ENCODE measurements at places on chromosomes 1 and 21.

DNA sequence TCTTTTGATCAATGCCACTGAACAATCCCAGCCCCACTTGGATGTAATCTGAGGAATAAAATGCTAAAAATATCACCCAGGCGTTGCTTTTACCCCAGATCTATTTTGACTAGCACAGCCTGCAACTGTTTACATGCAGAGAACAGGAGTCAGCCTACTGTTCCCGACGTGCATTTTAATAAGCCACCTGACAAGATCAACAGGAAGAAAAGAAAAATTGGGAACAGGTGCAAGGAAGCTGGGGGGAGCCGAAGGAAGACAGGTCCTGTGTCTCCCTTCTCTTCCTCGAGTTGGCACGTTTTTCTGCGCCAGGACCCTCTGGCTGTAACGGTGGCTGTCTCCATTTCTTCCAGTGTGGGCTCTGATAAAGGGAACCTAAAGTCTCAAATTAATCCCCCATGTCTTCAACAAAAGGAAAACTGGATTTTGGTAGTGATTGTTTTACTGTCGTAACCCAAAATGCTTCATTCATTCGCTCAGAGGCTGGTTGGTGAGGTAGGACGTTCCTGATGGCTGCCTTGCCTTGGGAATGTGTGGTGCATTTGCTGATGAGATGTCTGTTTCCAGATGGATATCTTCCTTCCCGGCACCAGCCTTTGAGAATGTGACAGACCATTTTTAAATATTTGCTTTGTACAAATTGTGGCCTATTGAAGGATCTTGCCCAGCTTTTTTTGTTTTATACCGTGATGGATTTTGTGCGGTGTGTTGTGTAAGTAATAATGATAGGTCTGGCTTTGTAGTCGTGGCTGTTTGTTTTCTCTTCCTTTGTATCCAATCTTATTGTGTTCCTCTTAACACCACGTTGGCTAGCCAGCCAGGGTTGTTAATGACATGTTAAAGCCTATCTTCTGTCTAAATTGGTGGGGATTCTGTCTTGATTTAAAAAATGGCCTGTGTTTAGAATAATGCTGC lies 117.5 kb downstream of the C1orf21 start:
- DNase-seq: no peak

DNA sequence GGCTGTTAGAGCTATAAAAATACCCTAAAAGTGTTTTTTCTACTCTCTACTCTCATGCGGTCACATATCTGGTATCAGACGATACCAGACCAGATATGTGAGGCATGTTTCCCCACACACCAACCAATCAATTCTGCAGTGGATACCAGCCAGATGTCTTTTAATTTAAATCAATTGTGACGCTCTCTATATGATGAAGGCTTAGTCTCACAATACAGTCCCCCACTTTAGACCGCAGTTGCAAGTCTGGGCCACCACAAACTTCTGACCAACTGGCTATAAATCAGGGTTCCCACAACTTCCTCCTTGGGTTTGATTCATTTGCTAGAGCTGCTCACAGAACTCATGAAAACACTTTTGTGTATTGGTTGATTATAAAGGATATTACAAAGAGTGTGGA lies 586.1 kb upstream of the ZP4 start:
- DNase-seq: no peak

GRCh38 chr21:40143822-40144525 lies 276.7 kb downstream of the PCP4 start:
- DNase-seq: peak; percentile 33

DNA sequence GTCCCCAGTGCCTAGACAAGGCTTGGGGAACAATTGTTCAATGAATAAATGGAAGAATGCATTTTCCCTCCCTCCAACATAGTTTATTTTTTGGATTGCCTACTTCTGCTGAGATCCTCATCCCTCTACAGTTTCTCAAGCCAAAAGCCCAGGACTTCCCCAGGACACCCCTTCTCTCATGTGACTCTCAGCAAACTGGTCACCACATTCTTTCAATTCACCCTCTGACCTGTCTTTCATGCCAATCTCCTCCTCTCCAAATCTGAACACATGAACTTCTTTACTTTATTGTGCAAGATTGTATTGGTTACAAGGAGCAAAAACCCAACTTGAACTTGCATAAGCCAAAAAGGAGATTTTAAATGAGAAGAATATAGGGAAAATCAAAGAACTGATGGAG lies 103.2 kb upstream of the JUN start:
- DNase-seq: no peak

GRCh38 chr1:171468120-171468750 lies 17.1 kb upstream of the PRRC2C start:
- DNase-seq: peak; percentile 21

GRCh38 chr1:220500372-220500771 lies 27.6 kb upstream of the MARK1 start:
- no peak for DNase-seq

GRCh38 chr1:151855933-151856332 lies 2.4 kb upstream of the THEM5 start:
- DNase-seq: no peak

DNA sequence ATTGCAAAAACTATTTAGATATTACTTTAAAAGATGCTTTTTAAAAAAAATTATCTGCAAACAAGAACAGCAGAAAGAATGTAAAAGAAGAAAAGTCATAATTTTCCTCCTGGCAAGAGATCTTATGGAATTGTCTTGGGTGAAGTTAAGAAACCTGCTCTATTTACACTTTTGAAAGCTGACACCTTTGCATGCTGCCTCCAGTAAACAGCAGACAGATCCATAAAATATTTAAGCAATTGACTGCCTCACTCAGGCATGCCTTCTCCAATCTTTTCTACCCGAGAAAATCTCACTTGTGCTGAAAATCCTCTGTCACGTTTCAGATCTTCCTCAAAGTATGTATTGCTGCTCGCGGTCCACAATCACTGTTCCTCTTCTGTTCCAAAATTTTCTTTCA lies 107.9 kb upstream of the ZP4 start:
- no peak for DNase-seq

- no peak for DNase-seq
These were observed 698.0 kb upstream of the RGS18 start for GRCh38 chr1:191460234-191460633.

- no peak for DNase-seq
These were observed 44.6 kb downstream of the ZSCAN20 start for GRCh38 chr1:33516891-33517567.

- DNase-seq: no peak
These were observed 5.9 kb downstream of the SDF4 start for GRCh38 chr1:1225913-1226312.

GRCh38 chr1:119004781-119005180 lies 16.6 kb upstream of the TBX15 start:
- no peak for DNase-seq

- DNase-seq: peak; percentile 41
These were observed 41.2 kb upstream of the ROR1 start for GRCh38 chr1:63732666-63733065.

- DNase-seq: peak; percentile 51
These were observed 19.8 kb downstream of the ERRFI1 start for GRCh38 chr1:8006037-8006963.

- DNase-seq: no peak
These were observed 38.6 kb downstream of the GPR3 start for GRCh38 chr1:27430903-27431600.

- DNase-seq: no peak
These were observed 88.3 kb downstream of the KCNJ6 start for GRCh38 chr21:37827913-37828312.

DNA sequence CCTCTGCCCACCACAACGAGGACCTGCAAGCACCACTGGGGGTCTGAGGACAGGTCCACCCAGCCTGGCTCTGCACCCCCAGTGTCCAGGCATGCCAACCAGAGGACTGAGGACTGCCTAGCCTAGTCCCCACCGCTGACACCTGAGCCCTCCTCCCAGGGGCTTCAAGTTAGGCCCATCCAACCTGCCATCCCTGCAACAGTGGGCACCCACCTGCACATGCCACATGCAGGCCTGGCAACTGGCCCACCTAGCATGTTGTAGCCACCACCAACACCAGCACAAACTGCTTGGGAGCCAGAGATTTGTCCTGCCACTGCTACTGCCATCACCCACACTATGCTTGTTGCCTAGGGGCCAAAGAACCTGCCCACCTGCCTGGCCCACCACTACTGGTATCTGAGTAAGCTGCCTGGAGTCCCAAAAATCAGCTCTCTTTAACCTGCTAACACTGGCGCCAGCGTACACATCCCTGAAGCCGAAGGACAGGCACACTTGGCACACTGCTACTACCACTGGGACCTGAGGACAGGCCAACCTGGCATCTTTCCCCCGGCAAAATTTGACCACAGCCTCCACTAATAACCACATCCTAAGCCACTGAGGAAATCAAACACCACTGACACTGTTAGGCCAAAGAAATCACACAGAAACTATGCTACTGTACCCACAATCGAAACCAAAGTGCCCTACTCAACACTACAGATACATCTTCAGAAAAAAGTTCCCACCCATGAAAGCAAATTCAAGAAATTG lies 61.5 kb downstream of the PSMG1 start:
- DNase-seq: no peak

GRCh38 chr1:17535300-17535936 lies 4.1 kb upstream of the ARHGEF10L start:
- no peak for DNase-seq

DNA sequence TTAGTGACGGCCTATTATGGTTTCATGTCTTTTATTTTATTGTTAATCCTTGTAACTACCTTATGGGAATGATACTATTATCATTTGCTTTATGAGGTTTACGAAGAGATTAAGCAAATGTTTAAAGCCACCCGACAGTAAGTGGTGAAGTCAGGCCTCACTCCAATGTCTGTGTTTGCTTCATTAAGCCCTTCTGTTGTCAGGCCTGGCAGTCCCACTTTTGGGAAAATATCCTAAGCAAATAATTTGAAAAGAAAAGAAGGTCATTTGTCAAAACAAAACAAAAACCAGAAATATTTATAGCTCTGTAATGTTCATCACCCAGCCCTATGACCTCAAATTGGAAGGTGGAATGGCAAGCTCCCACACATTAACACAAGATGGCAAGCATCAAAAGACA lies 40.7 kb upstream of the USP24 start:
- no peak for DNase-seq

GRCh38 chr1:232600424-232601258 lies 29.3 kb downstream of the SIPA1L2 start:
- no peak for DNase-seq

- DNase-seq: no peak
These were observed 25.2 kb downstream of the RUNX3 start for GRCh38 chr1:24904731-24905354.

DNA sequence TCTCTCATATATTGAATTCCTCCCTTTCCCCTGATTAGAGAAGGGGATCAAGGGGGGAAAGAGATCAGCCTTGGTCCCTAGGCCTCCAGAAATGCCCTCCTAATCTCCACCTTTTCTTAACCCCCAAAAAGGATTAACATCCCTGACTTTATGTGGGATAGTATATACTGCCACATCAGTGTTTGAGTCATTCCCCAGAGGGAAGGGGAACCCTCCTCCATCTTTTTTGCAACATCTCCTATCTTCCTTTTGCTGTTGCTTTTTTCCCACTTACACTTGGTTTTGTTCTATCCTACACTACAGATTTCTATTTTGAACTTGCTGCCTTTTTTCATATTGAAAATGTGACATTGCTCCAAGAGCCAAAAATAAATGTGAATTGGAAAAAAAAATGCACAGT lies 65.4 kb upstream of the PODN start:
- DNase-seq: no peak

DNA sequence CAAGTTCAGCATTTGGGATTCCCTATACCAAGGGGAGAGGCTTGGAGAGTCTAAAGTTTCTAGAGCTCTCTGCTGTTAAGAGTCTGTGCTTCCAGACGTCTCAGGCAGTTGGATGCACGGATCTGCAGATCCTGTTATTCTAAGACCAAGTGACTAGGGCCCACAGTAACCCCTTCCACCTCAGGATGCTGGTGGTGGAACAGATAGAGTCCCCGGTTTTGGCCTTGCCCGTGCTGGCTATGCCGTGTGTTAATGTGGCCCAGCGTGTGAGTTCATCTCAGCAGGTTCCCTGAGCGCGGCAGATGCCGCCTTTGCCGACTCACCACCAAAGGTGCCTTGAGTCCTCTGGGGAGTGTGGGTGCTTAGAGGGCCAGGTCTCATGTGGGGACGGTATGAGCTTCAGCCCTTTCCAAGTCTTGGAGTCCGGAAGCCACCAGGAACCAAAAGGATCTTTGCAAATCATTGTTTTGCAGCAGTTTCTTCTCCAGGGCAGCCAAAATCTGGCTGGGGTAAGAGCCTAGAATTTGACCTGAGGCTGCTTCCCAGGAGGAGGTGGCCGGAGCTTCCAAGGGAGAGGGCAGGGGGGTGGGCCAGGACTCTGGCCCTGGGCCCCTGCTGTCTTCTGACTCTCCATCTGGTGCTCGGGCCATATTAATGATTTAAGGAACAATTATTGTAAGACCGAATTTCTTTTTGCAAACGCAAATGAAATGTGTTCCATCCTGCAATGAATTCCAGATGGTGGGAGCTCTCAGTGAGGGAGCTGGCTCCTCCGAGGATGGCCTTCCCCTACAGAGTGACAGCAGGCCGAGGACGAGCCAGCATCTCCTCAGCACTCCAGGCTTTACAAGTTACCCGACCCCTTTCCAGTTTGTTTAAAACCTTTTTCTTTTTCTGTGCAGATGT lies 205.7 kb downstream of the FOXD2 start:
- no peak for DNase-seq

- DNase-seq: peak; percentile 9
These were observed 8.1 kb upstream of the TADA1 start for GRCh38 chr1:166884040-166884642.

GRCh38 chr1:96730574-96731298 lies 9.2 kb downstream of the PTBP2 start:
- no peak for DNase-seq

DNA sequence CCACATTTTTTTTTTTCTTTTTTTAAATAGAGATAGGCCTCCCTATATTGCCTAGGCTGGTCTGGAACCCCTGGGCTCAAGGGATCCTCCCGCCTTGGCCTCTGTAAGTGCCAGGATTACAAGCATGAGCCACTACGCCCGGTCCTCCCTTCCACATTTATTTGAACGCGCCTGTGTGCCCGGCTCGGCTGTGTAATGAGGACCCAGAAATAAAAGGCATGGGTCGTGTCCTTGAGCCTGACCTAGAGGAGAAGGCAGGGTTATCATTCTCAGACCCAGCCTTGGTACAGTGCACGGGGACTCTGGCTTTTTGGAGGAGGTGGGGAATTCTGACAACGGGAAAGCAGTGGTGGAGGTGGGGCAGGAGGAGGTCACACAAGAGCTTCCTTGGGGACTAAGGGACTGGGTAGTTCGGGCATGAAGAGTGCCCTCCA lies 841 bp downstream of the CENPF start:
- no peak for DNase-seq

GRCh38 chr21:27104846-27105431 lies 138.1 kb upstream of the ADAMTS5 start:
- no peak for DNase-seq

Measured in A549 (cell line).